ENCODE measurements at places on chromosomes 7 and 10.

DNA sequence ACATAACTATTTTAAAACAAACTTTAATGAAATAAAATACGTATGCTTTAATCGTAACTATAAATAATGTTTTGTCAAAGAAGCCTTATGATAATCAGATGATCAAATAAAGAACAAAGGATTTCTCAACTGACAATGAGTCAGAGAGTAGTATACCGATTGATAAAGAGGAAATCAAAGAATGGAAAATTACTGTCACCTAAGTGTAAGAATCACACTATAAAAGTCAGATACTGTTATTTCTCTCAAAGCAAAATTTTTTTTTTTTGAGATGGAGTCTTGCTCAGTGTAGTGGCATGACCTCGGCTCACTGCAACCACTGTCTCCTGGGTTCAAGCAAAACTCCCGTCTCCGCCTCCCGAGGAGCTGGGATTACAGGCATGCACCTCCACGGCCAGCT, 18.8 kb downstream of the DNAJC2 start:
- H3K27me3 ChIP-seq = no peaks in the 10 kb centered on the region
- H3K4me1 ChIP-seq = no peaks in the 10 kb centered on the region
- H3K27ac ChIP-seq = no peak overlapping the region
- H3K4me3 ChIP-seq = no peak overlapping the region
- no peak for DNase-seq
- H3K36me3 ChIP-seq = peaks cover 43% of the 10 kb centered on the region

DNA sequence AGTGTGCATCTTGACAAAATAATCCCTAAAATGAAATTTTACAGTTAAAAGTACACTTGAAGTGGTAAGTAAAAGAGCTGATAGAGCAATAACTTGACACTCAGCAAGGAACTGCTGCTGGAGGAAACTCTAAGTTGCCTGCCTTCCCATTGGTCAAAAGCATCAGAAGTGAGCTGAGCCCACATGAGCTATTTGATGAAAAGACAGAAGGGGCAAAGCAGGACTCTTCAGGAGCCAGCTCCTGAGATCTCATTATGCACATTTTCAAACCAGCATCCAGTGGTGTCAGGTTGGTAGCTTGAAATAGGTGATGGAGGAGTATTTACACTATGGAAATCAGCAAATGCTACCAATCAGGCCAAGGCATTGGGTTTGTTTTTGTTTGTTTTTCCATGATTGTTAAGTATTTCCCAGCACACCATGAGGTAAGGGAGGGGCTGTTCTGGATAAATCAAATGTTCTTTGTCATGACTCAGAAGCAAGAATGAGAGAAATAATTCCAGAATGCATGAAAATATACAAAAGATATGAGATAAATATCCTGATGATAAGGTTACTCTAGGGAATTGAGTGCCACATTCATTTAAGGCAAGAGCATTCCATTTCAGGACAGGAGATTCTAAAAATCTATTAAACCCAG, 316.6 kb downstream of the SNX13 start:
- H3K4me3 ChIP-seq = no peak overlapping the region
- H3K27ac ChIP-seq = peak overlapping the region; percentile 67
- H3K27me3 ChIP-seq = no peaks in the 10 kb centered on the region
- DNase-seq = peak; percentile 75
- no peaks in the 10 kb centered on the region for H3K36me3 ChIP-seq
- H3K4me1 ChIP-seq = peaks cover 20% of the 10 kb centered on the region

- DNase-seq = peak; percentile 21
- no peaks in the 10 kb centered on the region for H3K27me3 ChIP-seq
- H3K27ac ChIP-seq = peak overlapping the region; percentile 24
- H3K4me1 ChIP-seq = peaks cover 47% of the 10 kb centered on the region
- H3K4me3 ChIP-seq = peak overlapping the region; percentile 56
These were observed 45.9 kb downstream of the TNS3 start for GRCh38 chr7:47535704-47536628.

GRCh38 chr10:54940418-54940817, 139.4 kb upstream of the PCDH15 start:
- H3K27me3 ChIP-seq = no peaks in the 10 kb centered on the region
- no peaks in the 10 kb centered on the region for H3K36me3 ChIP-seq
- no peaks in the 10 kb centered on the region for H3K4me1 ChIP-seq
- H3K27ac ChIP-seq = no peak overlapping the region
- no peak overlapping the region for H3K4me3 ChIP-seq

GRCh38 chr10:133396035-133396624, 2.2 kb downstream of the MTG1 start:
- H3K4me3 ChIP-seq = no peak overlapping the region
- DNase-seq = no peak
- H3K4me1 ChIP-seq = peaks cover 6% of the 10 kb centered on the region
- no peak overlapping the region for H3K27ac ChIP-seq

DNA sequence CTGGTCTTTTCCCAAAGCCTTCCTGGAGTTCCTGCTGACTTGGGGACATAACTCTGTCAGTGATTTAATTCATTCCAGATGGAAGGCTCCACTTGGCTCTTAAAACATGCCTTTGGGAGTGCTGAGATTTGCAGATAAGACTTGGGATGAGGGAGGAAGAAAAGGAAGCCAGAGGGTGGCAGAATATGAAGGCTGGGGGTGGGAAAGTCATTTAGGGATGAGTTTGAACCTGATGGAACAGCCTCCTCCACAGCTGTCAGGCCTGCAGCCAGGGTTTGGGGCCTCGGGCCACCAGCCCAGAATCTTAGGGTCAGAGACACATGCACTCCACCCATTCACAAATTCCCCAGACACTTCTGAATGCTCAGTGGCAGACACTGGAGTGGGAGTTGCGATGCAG, 28.4 kb upstream of the EIF5AL1 start:
- H3K4me3 ChIP-seq = no peak overlapping the region
- peaks cover 20% of the 10 kb centered on the region for H3K4me1 ChIP-seq
- DNase-seq = peak; percentile 45
- H3K27ac ChIP-seq = no peak overlapping the region

DNA sequence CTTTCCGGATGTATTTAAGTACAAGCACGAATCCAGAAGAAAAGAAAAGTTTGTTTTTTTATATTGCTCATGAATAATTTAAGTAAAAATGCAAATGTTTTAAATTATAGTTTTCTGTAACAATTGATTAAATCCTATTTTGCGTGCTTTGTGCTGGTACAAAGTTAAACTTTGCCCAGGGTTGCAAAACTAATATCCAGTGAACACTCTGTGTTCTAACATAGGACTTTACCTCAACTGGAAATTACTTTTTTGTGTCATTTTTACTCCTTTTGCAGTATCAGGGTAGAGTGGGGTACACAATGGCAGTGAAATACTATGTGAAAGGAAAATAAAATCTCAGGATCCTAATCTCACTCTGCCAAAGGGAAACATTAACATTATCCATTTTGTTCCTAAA, 801.4 kb upstream of the MBL2 start:
- H3K27ac ChIP-seq = no peak overlapping the region
- H3K27me3 ChIP-seq = no peaks in the 10 kb centered on the region
- H3K36me3 ChIP-seq = no peaks in the 10 kb centered on the region
- H3K4me3 ChIP-seq = no peak overlapping the region
- DNase-seq = no peak

DNA sequence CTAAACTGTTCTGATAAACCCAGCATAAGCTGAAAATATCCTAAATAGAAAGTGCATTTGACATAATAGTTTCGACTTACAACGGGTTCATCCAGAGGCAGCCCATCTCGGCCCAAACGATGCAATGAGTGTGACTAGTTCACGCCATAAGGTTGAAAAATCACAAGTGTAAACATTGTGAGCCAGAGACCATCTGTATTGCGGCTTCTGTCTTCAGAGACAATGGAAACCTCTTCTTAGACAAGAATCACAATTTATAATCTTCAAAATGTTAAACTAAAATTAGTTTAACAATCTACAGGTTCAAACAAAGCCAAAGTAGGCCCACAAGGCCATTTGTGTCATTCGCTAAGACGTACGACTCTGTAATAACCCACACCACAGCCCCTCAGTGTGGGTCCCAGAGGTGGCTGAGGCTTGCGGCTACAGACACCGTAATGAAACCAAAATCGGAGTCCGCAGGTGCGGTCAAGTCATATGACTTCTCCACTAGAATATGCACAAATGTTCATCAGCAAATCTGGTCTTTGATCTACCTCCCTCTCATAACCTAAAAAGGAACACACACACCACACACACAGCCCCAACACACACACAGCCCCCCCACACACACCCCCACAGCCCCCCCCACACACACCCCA, 81.8 kb downstream of the DIP2C start:
- no peaks in the 10 kb centered on the region for H3K36me3 ChIP-seq
- peaks cover 29% of the 10 kb centered on the region for H3K4me1 ChIP-seq
- no peaks in the 10 kb centered on the region for H3K27me3 ChIP-seq
- no peak overlapping the region for H3K4me3 ChIP-seq

- no peaks in the 10 kb centered on the region for H3K4me1 ChIP-seq
- H3K27ac ChIP-seq = no peak overlapping the region
- H3K4me3 ChIP-seq = no peak overlapping the region
- H3K27me3 ChIP-seq = no peaks in the 10 kb centered on the region
These were observed 25.0 kb downstream of the CYP3A7 start for GRCh38 chr7:99709838-99710578.

DNA sequence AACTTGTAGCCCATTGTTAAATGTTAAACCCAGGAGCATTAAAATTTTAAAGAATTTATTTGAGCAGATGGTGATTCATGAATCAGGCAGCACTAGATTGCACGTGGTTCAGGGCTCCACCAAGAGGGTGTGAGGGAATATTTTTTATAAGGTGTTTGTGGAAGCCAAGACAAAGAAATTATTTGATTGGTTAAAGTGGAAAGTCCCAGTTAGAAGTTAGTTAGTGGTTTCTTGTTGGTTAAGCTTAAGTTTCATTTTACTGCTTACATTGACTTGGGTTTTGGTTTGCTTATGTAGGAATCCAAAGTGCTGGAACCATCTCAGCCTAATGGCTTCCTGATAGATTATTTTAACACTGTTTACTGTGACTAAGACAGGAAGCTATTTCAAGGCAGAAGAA, 906.2 kb downstream of the LRMDA start:
- H3K27ac ChIP-seq = no peak overlapping the region
- H3K27me3 ChIP-seq = no peaks in the 10 kb centered on the region
- no peaks in the 10 kb centered on the region for H3K36me3 ChIP-seq
- no peaks in the 10 kb centered on the region for H3K4me1 ChIP-seq
- no peak overlapping the region for H3K4me3 ChIP-seq

GRCh38 chr10:131946321-131946751, 35.4 kb downstream of the BNIP3 start:
- peak overlapping the region; percentile 48 for H3K4me3 ChIP-seq
- H3K4me1 ChIP-seq = peaks cover 38% of the 10 kb centered on the region
- peak; percentile 94 for DNase-seq
- H3K27me3 ChIP-seq = no peaks in the 10 kb centered on the region

DNA sequence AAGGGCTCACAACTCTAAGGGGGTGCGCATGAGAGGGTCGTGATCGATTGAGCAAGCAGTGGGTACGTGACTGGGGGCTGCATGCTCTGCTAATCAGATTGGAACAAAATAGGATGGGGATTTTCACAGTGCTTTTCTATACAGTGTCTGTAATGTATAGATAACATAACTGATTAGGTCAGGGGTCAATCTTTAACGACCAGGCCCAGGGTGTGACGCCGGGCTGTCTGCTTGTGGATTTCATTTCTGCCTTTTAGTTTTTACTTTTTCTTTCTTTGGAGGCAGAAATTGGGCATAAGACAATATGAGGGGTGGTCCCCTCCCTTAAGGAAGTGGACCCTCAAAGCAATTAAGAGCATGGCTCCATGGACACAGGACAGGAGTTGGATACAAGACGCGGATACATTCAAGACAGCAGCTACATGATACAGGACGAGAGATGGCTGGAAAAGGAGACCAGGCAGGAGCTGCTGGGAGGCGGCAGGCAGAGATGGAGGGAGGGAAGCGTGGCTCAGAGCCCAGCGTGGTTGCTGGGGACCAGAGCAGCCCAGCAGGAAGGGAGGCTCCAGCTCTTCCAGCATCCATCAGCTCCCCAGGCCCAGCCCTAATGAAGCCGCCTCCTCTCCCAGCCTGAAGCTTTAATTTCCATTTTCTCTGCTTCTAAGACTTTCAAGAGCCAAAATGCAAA, 31.6 kb downstream of the GSDME start:
- H3K36me3 ChIP-seq = no peaks in the 10 kb centered on the region
- no peaks in the 10 kb centered on the region for H3K27me3 ChIP-seq
- H3K27ac ChIP-seq = no peak overlapping the region
- peaks cover 11% of the 10 kb centered on the region for H3K4me1 ChIP-seq

DNA sequence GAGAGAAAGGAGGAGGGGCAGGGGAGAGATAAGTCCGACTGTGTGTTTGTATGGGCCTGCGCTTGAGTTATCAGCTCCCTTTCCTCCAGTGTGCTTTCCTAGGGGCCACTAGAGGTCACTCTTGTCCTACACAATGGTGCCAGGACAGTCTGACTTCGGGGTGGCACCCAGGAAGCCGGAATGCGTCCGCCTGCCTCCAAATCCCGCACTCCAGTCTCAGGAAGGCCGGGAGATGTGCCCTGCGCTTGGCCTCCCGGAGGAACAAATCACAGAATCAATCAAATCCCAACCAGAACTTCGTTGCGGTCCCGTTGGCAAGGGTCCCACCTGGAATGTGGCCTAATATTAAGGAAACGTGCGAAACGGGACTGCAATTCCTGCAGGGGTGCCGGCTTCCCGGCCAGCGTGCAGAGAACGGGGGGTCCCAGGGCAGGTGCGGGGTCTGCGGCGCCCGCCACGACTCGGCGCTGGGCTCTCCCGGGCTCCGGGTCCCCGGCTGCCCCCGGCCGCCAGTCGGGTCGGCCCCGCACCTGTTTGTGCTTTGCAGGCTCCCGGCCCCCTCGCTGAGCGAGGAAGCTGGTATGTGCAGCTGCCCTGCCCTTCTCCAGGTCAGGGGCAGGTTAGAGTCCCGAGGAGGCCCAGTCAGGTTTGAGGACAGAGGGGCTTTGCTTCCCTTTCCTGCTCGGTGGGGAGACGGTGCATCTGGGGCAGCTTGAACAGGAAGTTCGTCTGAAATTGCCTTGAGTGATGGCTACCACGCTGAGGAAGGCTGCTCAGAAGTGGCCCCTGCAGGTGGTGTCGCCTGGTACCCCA, 21.0 kb upstream of the HPS1 start:
- H3K27ac ChIP-seq = no peak overlapping the region
- peaks cover 5% of the 10 kb centered on the region for H3K4me1 ChIP-seq
- no peaks in the 10 kb centered on the region for H3K36me3 ChIP-seq

DNA sequence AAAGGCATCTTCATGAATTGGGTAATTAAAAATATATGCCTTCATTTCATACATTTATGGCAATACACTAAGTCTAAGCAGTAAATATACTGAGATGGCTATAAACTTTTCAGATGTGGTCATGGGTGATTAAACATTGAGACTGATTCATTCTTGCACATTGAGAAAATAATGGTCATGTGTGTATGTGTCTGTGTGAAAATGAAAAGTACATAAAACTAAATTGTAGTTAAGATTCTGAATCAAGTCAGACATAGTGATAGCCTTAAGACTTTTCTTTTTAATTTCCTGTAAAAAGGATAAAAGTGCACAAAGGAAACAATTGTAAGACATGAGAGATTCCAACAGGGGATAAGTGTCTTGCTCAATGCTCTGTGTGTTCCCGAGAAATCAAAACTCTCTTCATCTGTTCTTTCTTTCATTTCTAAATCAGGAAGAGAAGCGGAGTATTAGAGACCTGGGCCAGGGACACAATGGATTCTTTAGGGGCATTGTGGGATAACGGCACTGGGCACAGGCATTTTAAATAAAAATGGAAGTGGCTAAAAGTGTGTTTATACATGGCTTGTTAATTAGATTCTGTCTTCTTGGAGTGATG, 69.8 kb upstream of the AGR3 start:
- H3K4me1 ChIP-seq = no peaks in the 10 kb centered on the region
- no peaks in the 10 kb centered on the region for H3K36me3 ChIP-seq
- no peak overlapping the region for H3K4me3 ChIP-seq
- DNase-seq = no peak
